ENCODE measurements at places on chromosomes 11 and 22.

- no peak for DNase-seq
These were observed 10.4 kb upstream of the FXYD2 start for GRCh38 chr11:117834838-117835443.

DNA sequence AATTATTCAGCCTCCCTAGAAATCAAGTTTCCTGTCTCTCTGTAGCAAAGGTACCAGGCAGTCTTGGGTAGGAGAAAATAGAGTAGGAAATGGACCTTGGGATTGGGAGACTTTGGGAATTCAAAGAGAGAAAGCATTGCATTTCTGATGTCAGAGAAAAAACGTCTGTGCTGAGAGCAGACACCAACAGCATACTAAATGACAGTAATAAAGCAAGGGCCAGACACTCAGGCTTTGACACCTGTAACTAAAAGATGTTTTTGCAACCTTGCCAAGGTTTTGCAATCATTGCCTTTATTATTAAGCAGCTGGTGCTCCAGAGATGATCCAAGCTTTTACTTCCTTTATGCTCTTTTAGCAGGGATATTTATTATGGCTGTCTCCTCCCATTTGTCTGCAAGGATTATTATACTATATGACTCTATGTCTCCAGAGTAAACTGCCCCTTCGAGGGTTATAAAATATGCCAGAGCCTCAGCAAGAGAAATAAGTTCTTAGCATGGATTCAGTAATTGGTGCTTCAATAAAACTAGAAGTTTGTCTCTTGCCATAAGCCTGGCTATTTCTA, 85.2 kb upstream of the GRAMD1B start:
- no peak for DNase-seq

DNA sequence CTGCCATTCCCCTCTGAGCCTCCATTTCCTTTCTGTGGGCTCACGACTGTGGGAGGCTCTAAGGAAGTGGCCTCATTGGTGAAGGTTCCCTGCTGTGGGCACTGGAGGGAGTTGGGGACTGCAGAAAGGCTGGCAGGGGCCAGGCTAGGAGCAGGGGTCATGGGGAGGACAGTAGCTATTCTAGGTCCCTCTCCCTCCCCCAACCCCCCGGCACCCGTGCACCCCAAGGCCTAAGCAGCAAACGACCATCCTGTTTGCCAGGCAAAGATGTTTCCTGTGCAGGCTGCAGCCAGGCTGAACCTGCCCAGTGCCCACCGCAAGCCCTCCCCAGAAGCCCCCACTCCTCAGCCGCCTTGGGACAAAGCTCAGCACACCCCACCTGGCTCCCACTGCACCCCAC, 189.4 kb downstream of the MN1 start:
- no peak for DNase-seq

DNA sequence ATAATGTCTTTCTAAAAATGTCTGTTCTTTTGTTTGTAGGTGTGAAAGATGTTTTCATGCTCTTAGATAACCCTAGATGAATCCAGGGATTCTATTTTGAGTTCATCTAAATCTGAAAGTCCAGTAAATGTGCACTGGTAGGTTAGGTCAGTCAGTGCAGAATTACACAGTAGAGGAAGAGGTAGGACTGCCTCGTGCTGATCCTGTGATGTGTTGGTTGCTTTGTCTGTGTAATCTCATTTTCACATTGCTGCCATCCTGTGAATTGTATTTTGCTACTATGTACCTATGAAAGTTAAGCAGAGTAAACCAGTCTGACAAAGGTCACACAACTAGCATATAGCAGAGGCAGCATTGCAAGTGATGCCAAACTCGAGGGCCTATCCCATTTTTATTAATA, 36.5 kb downstream of the ATXN10 start:
- no peak for DNase-seq

DNA sequence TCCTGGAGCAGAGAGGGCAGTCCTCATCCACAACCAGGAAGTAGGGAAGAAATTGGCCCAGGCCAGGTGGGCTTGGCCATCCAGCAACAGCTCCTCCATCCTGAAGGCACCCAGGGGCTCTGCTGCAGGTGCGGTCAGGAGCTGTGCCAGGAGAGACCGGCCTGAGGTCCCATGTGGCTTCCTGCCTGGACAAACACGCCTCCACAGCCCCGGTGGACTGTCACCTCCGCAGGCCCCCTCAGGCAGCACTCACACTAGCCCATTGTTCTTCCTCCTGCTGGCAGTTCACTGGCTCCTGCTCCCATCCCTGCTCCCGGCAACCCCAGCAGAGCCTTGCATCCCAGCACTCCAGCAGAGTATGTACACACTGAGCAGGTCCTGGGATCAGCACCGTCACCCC, 16.0 kb upstream of the POU2AF1 start:
- no peak for DNase-seq

DNA sequence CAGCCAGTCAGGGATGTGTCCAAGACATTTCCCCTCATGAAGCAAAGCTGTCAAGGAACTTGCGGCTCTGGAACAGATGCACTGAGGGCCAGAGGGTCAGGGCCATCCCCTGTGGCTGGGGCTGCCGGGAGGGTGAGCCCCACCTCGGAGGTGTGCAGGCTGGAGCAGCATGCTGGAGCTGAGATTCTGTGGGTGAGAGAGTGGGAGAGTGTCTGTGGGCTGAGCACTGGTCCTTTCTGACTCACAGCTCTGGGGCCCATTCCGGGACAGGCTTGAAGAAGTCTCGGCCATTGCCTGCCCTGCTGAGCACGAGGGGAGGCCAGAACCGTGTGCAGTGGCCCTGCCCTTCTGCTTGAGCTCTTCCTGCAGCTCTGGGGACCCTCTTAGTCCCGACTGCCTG, 2.1 kb downstream of the OMP start:
- no peak for DNase-seq

DNA sequence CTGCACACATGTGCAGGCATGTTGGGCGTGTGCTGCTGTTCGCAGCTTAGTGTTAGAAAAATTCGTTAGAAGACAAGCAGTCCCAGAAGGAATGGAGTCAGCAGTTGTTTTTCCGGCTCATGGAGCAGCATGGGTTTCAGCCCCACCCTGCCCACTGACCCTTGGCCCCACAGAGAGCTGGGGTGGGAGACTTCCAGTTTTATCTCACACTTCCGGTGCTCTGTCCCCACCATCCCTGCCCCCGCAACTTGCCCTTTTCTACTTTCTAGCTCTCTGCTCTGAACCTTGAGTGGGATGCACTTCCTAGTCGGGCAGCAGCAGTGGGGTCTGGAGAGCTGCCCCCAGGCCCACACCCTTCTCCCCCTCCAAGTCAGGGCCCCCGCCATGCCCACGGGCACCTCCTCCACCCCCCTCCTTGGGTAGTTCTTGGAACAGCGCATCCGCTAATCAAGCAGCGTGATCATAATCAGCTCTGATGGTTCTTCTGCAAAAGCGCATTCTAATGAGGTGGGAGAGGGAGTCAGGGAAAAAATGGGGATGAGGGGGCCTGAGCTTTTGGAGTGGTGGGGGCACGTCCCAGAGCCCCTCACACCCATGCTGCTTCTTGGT, 184.4 kb downstream of the CEP164 start:
- DNase-seq, result no peak

DNA sequence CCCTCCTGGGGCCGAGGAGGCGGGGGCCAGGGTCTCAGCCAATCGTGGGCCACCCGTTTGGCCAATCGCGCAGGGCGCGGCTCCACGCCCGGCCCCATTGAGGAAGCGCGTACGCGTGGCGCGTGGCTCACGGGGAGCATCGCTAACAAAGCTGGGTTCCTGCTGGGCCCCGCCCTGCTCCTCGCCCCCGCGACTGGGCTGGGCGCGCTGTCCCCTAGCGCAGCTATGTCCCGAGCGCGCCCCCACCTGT, 614 bp upstream of the ASCL2 start:
- no peak for DNase-seq

- DNase-seq, result no peak
These were observed 11.2 kb downstream of the SYT7 start for GRCh38 chr11:61569701-61570100.

GRCh38 chr11:31640611-31641010, 131.0 kb downstream of the ELP4 start:
- no peak for DNase-seq

DNA sequence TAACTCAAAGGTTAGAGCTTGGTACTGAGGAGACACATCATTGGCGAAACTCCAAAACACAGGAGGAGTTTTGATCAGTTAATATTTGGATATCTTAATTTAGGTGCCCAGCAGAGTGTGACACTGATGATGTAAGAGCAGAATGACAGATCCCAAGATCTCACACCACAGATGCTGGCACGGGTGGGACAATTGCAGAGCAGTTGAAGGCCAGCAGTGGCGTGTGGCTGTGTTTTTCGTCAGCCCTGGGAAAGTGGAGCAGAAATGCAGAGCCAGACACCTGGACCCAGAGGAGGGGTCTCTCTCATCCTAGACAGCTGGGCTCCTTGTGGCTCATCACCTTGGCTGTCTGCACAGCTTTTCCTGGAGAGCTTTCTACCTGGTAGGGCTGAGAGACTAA, 59.7 kb upstream of the CTTN start:
- DNase-seq, result no peak

DNA sequence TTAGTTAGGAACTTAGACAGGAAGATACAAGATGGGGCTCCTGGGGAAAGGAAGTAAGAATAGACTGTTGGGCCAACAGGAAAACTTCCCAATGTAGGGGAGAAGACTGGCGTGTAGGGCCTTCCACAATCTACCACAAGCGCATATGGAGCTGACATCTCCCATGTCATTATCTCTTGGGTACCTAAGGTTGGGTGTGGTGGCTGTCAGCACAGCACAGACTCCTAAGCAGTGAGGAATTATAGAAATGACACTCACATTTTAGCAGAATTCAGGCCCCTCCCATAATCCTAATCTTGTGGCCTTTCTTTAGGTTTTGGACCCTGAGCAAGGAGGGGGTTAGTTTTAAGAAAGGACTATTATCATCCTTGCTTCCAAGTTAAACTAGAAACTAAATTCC, 11.6 kb downstream of the TRIM21 start:
- DNase-seq, result no peak

Data from keratinocyte (primary cell).